ENCODE measurements at places on chromosomes 6 and 20.

GRCh38 chr20:33373735-33374605 is 27.3 kb downstream of the CDK5RAP1 start:
- no peak for DNase-seq

DNA sequence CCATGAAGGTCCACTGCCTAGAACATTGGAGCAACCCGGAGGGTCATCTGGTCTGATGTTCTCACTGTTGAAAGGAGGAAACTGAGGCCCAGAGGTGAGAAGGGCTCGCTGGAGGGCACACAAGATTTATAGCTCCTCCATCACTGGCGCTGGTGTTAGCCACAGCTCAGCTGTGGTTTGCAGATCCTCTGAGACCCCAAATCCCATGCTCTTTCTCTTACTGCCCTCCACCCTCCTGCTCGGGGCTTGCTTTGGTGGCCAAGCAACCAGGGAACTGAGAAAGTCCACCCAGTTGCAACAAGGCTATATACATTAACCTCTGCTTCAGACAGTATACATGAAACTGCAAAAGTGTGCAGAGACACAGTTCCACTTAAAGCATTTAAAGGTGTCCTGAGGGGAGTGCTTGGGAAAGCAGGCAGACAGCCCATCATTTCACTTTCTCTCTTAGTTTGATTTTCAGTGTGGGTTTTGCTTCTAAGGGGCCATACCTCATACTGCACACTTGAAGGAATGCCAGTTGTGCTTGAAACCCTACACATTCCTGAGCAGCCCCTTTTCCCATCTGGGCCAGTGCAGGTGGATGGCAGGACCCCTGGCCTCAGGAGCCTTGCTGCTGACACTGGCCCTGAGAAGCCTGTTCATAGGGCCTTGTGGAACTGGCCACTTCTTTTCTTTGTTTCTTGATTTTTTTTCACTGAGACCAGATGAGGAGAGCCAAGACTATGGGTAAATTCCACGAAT is 347.6 kb downstream of the CDC5L start:
- DNase-seq, result no peak

DNA sequence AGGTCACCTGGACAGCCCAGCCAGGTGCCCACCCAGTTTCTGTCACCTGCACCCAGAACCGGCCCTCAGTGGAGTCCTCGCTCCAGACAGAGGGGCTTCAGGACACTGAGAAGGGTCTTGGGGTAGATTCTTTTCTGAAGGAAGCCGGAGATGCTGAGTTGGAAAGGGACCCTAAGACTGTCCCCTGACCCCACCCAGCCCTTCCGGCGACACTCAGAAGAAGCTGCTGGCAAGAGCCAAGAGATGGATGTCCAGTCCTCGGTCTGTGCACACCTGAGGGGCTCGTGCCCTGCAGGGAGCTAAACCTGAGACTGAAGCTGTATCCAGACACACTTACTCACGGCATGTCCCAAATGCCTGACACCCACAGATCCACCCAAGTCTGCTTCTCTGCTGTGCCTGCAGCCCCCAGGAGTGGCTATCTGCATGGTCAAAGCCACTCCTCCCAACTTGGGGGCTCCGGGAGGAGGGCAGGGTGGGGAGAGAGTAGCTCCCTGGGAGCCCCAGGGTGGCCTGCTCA is 20.2 kb downstream of the NTSR1 start:
- DNase-seq, result no peak

- no peak for DNase-seq
These were observed 48.3 kb upstream of the RNF24 start for GRCh38 chr20:4063631-4064030.

DNA sequence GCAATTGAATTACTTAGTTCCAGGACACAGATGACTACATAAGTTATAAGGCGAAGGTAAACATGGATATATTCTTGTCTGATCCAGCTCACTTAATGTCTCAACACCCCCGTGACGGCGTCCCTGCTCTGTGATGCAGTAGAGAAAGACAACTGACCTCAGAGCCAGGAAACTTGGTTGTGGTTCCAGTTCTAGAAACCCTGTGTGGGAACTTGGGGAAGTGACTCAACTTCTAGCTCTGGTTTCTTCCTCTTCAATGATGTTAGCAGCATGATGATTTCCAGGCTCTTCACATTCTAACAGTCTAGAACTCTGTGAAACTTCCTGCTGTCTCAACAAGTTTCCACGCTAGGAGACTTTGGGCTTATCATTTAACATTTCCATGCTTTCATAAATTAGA is 18.4 kb downstream of the LAMA4 start:
- DNase-seq, result peak; percentile 60

GRCh38 chr6:28948782-28949486 is 25.1 kb upstream of the TRIM27 start:
- DNase-seq, result no peak

DNA sequence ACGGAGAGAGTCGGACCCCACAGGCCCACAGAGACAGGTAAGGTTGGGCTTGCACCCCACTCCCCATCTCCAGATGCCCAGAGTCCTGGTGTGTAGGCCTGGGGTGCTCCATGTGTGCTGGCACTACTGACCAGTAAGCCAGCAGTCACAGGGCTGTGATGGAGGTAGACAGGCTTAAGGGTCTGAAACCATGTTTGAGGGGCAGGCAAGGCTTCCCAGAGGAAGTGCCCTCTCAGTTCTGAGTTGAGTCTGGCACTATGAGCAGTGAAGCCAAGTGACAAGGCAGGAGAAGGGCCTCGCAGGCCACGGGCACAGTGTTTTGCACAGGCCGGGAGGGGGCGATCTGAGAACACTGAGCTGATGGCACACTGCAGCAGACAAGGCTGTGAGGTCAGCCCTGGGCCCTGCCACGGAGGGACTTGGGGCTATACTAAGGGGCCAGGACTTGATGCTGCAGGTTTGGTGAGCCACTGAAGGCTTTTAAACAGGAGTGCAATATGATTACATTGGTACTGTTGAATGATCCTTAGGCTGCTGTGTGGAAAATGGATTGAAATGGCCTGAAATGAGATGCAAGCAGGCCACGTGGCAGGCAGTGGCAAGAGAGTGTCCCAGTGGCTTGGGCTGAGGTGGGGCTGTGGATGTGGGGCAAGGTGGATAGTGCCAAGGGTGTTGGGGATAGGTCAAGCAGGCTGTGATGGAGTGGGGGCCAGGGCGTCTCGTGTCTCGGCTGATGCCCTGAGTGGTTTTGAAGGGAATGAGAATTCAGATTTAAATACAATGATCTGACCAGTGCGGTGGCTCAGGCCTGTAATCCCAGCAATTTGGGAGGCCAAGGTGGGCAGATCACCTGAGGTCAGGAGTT is 20.3 kb downstream of the TTBK1 start:
- peak; percentile 88 for DNase-seq

DNA sequence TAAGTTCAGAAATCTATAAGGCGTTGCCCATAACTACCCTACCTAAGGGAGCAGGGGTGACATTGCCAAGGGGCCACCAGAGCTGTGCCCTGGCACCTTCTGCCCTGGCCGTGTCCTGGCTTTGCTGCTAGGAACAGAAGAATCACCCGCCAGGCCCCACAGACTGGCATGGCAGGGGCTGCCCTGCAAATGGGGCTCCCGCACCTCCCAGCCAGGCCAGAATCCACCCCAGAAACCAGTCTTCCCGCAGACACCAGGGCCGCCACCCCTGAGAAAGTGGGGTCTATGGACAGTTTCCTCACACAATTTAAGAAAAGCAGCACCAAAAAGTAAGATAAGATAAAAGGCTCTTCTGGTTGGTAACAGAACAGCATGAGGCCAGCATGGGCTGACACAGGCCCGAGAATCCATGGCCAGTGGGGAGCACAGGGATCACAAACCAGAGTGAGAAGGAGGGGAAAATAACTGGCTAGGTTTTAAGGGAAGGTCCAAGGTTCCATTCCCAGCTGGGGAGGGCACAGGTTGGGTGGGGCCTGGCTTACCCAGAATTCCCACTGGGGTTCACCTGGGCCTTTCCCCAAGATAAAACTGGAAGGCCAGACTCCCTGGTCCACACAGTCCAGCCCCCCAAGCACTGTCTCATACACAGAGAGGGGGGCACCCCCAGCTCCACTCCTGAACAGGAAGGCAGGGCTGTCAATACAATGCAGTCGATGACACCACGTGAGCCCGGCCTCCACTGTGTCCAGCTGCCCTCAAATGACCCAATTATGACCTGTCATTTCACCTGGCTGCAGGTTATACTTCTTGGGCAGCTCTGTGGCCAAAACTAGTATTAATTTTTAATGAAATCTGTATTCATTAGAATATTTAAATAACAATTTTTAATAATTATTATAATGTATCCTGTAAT is 59.4 kb downstream of the PYGB start:
- DNase-seq, result no peak

Measured in hematopoietic multipotent progenitor cell treated with erythropoietin and hydrocortisone succinate and interleukin-3 and kit ligand, for 4 days (in vitro differentiated cells).